ENCODE measurements at places on chromosomes 7 and 10. TPM values are rescaled to one million over a fixed set of nuclear protein-coding genes. Genes with fewer than 3 reads are reported as not detected.

Gene RBM48
- total RNA-seq = 11.2 TPM

Gene ODAD2
- total RNA-seq = not detected

Gene CYP26C1
- not detected for total RNA-seq

Gene POU6F2
- total RNA-seq = 1.3 TPM

Gene CFTR
- 40.7 TPM for total RNA-seq

Gene DGKI
- not detected for total RNA-seq

Gene MPLKIP
- 16.6 TPM for total RNA-seq

Gene CACNB2
- 35.4 TPM for total RNA-seq

Gene MMD2
- not detected for total RNA-seq

Gene NUTM2A
- 2.3 TPM for total RNA-seq

Gene TMEM236
- 74.4 TPM for total RNA-seq

Gene CALY
- total RNA-seq = 1.6 TPM

Gene THSD7A
- 4.1 TPM for total RNA-seq

Gene PILRA
- 5.8 TPM for total RNA-seq

Gene SPAG6
- not detected for total RNA-seq

Gene AMPH
- total RNA-seq = 12.4 TPM

Gene UPK3BL1
- 88.3 TPM for total RNA-seq

Gene SGMS1
- 84.5 TPM for total RNA-seq

Gene C10orf143
- 5.8 TPM for total RNA-seq

Gene KIF11
- total RNA-seq = 1.9 TPM

Gene NRBF2
- 14.5 TPM for total RNA-seq

Gene DCLRE1C
- total RNA-seq = 10.9 TPM

Gene VPS37D
- 1.1 TPM for total RNA-seq

Gene OGDHL
- total RNA-seq = 1.7 TPM

Gene RAB19
- total RNA-seq = 7.4 TPM

Gene LRRC27
- 19.6 TPM for total RNA-seq

Gene UPK3BL2
- 43.9 TPM for total RNA-seq

Data from Peyer's patch (tissue), 4 donors.